Activated CD8-positive, alpha-beta memory T cell treated with anti-CD3 and anti-CD28 coated beads for 36 hours (primary cell): ENCODE measurements at places on chromosomes 11 and 22. TPM values are rescaled to one million over a fixed set of nuclear protein-coding genes. Genes with fewer than 3 reads are reported as not detected.

The YAP1 gene
- 0.11 TPM for total RNA-seq

The NRGN gene
- total RNA-seq = 6.4 TPM

The MOGAT2 gene
- total RNA-seq = not detected

The IFTAP gene
- total RNA-seq = 4.5 TPM

The MAP4K2 gene
- 52.3 TPM for total RNA-seq

The TMEM191B gene
- total RNA-seq = 1.2 TPM
